ENCODE measurements at places on chromosomes 7 and 10.
A peak's percentile ranks its signal among the peaks of the same experiment; 100 is the strongest.

GRCh38 chr10:80280071-80280800 lies 9.2 kb downstream of the MAT1A start:
- DNase-seq: no peak

- DNase-seq: peak; percentile 73
Observed at GRCh38 chr7:54349229-54349628, 192.9 kb upstream of the VSTM2A start.

DNA sequence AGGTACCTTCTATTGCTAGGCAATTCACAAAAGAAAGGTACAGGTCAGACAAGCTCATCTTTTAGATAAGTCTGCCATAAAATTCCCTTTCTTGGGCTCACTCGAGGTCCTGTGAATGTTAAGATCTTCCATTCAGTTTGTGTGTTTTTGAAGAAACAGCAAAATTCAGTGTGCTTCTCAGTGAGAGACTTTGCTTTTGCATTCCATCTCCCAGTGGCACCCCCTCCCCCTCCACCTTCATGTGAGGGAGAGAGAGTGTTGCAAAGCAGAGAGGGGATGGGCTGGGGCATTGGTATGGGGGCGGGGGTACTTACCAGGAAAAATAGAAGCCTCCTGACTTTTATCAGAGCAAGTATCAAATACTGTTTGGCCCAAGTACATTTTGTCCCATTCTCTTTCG lies 3.8 kb upstream of the TECTB start:
- DNase-seq: no peak

GRCh38 chr7:105026750-105027149 lies 12.7 kb downstream of the KMT2E start:
- DNase-seq: no peak

GRCh38 chr10:18364987-18365775 lies 225.0 kb downstream of the CACNB2 start:
- DNase-seq: no peak

GRCh38 chr10:93762979-93763391 lies 5.2 kb downstream of the LGI1 start:
- DNase-seq: no peak

DNA sequence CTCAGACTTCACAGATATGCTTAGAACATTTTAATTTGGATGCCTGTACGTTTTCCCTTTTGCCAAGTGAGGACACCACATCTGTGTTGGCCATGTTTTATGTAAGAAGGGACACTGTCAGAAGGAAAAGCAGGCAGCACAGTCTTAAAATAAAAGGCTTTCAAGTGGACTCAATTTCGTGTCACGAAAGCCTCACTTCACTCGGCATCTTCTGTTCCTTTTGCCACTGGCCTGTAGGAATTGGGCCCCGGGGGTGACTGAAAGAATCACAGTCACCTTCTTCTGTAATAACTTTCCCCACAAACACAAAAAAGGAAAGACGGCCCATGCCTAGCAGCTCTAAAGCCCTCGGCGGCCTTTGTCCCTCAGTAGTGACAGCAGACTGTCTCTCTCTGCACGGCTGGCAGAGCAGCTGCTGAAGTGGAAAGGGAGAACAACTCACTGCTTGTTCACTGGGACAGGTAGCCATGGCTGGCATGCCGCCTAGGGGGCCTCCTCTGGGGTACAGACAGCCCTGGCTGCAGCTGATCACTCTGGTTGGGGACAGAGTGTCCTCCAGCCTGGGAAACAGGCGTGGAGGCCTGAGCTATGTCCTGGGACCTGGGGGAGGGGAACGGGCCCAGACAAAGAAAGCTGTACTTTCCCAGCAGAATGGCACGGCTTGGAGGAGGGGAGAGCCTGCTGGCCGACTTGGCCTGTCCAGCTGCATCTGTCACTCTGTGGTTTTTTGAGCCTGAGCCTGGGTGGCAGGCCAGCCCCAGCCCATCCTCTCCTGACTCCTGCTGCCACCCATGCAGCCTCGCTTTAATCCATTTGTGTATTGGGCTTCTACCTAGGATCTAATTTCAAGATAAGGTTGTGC lies 4.4 kb downstream of the RASSF4 start:
- no peak for DNase-seq

GRCh38 chr10:63365976-63366765 lies 99.6 kb downstream of the JMJD1C start:
- peak; percentile 83 for DNase-seq

GRCh38 chr7:17962652-17963051 lies 22.4 kb upstream of the SNX13 start:
- no peak for DNase-seq

DNA sequence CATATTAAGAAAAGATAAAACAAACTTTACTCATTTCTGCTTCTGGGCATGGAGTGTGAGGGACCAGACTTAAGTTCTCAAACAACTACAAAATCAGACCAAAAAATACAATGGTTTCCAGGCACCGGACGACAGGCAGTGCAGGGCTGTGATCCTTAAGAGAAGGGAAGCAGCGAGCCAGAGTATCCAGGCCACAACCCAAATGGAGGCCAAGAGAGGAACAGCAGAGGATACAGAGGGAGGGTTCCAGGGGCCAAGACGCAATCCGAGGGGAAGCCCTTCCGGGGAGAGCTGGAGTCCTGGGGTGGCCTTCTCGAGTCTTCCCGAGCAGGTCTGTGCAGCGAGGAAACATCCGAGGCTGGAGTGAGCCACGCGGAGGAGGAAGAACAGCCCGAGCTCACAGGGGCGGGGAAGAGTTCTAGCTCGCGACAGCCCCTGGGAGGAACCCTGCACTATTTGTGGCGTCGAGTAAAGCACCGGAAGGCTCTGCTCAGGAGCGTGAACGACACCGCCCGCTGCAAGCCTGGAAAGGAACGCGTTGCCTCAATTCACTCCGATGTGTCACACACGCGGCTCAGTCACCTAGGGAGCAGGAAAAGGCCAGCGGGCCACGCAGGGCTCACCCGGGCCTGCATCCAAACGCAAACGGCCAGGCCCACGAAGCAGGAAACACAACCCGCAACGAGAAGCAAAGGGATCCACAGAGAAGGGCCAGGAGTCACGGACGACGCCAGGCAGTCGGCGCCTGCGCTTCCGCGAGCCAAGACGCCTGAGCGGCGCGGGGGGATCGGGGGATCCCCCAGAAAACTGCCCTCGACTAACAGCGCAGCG lies 933 bp upstream of the RNF32 start:
- DNase-seq: no peak

DNA sequence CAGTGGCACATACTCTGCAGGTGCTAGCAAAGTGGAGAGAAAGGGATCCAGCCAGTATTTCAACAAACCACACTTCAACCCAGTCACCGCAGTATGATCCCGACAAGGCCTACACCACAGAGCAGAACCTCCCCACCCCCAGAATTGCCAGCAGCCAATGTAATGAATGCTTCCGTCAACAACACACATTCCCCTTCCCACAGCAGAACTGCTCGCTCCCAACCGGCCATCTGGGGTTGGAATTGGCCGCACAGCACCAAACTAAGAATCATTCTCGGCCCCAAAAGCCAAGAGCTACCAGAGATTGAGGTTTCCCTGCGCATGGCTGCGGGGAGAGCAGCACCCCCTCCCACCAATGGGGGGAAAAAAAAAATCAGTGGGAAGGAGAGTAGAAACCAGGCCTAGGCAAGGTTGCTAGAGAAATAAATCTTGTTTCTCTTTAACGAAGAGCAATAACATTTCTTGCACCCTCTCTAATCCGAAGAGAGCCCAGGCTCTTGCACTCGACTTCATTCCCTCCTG lies 1.1 kb downstream of the WASL start:
- peak; percentile 84 for DNase-seq

GRCh38 chr7:133851411-133851810 lies 275.7 kb upstream of the LRGUK start:
- DNase-seq: no peak

Measured in HT1080 (cell line).